Occipital lobe (tissue), 3 donors: ENCODE measurements at places on chromosomes 5 and 9. TPM values are rescaled to one million over a fixed set of nuclear protein-coding genes. Genes with fewer than 3 reads are reported as not detected.

Gene SYNPO
- 5.8 TPM for total RNA-seq

GRCh38 chr9:131347376-131348020 is 46.4 kb upstream of the PRRC2B start:
- DNase-seq: no peak

Gene NXNL2
- 0.78 TPM for total RNA-seq

- DNase-seq: no peak
Measured at GRCh38 chr5:122346897-122347581, 35.0 kb downstream of the SNCAIP start.

DNA sequence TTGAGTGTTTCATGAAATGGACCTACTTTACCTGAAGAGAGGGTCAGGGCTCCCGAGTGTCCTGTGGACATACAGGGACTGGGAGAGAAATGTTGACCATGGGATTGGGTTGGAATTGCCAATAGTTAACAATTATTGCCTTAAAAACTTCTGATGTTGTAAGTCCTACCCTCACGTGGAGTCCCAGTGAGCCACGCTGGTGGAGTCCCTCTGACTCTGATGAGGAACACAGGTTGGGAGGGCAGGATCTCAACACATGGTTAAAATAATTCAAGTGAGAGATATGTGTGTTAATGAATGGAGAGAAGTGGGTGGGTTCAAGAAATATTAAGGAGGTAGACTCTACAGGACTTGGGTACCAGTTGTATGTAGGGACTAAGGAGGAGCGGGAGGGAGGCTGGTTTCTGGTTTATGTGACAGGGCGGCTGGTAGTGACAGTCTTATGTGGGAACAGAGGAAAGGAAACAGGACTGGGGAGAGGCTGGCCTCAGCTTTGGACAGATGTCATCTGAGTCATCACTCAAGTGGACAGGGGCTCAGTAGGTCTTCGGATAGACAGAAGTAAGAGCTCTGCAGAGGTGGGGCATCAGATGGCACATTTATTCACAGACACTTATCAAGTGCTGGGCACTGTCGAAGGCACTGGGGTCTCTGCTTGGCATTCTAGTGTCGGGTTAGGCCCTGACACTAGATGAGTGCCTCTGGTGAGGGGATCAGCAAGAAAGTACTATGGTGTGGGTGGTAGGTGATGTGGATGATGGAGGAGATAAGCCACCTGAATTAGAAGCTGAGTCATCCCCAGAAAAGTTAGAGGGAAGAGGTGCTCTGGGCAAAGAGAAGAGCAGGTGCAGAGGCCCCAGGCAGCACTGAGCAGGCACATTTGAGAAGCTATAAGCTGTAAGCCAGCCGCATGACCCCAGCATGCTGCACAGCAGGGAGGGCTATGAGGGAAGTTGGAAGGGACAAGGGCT is 27.2 kb downstream of the MAML1 start:
- no peak for DNase-seq

Gene IL5
- total RNA-seq: not detected

DNA sequence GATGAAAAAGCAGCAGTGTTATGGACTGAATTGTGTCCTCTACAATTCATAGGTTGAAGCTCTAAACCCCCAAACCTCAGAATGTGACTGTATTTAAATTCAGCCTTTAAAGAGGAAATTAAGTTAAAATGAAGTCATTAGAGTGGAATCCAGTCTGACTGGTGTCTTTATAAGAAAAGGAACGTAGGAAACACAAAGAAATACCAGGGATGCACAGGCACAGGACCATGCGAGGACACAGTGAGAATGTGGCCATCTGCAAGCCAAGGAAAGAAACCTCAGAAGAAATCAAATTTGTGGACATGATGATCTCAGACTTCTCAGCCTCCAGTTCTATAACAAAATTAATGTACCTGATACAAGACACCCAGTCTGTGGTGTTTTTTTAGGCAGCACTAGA is 971.2 kb upstream of the CDH9 start:
- DNase-seq: no peak

DNA sequence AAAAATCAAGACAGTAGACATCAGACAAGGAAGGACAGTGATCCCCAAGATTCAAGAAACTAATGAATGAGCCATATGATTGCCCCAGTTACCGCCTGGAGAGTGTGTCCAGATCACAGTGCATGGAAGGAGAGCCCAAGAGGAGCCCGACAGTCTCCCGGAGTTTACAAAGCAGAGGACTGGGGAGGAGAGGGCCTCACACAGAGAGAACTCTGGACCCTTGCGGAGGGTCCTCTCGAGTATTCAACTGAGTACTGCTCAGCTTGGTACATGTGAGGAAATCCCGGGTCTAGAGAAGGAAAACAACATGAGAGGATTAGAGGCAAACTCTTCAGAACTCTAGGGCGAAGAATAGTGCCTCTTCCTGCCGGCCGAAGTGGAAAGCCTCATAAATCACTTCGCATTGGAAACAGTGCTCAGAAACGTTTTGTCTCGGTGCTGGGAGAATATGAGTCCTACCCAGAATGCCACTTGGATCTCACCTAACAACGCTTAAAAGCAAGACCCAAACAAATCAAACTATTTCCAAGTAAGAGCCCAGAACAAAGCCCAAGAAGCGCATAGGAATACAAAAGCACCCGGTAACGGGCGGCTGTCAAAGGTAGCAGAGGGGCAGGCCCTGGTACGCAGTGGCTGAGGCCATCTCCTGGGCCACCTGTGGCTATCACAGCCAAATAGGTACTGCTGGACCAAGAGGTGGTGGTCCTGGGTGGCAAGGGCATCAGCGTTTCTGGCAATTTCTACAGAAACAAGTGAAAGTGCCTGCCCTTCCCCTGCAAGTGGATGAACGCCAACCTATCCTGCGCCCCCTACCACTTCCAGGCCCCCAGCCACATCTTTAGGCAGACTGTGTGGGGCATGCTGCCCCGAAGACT is 36.0 kb downstream of the FAM78A start:
- DNase-seq: no peak

Gene CCNB1
- 25.0 TPM for total RNA-seq

GRCh38 chr9:38488156-38488698 is 64.0 kb upstream of the IGFBPL1 start:
- no peak for DNase-seq

- no peak for DNase-seq
Measured at GRCh38 chr9:123175854-123176629, 92.3 kb downstream of the STRBP start.

GRCh38 chr9:12351293-12352044 is 341.7 kb upstream of the TYRP1 start:
- DNase-seq: no peak

GRCh38 chr9:4850603-4851310 is 58.0 kb downstream of the RCL1 start:
- DNase-seq: no peak

DNA sequence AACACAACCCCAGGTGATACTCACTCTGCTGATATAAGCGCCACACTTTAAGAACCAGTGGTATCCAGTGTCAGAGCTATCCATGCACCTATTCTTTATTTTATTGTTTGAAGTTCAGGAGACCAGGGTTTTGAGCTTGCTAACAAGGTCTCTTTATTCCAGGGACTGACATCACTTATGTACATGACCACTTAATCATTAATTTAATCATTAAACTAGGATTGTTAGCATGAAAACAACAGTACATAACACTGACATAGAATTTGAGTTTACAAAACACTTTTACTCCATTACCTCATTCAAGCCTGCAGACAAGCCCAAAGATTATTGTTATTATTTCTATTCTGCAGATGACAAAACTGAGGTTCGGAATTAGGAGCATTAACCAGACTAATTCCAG is 151.4 kb upstream of the IQGAP2 start:
- no peak for DNase-seq

Gene SPINK5
- not detected for total RNA-seq

Gene PPIC
- total RNA-seq: 3.1 TPM

Gene HK3
- total RNA-seq: 0.31 TPM

Gene BTNL3
- total RNA-seq: not detected

GRCh38 chr5:96625365-96625764 is 36.8 kb upstream of the CAST start:
- no peak for DNase-seq

DNA sequence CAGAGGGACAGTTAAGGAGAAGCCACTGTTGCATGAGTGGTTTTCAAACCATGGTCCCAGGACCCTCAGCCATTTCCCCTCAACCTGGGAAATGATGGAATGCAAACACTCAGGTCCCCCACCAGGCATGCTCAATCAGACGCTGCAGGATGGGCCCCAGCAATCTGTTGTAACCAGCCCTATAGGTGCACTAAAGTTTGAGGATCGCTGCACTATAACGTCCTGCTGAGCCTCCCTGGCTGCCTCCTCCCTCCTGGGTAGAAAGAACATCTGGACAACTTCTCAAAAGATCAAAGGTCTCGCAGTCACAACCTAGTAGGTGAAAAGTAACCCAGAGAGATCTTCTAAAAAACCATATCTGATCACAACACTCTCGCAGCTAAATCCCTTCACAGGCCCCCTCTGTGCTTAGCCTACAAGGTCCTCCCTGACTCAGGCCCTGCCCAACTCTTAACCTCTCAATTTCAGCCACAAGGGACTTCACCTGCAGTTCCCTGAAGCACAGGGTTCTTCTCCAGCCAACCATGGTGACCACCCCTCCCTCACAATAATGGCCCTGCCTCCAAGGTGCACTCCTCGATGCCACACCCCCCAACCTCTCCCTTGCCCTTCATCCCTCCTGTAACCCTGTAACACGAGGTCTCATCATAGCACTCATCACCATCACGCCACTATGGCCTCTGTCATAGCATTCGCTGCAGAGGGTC is 3.5 kb downstream of the SHB start:
- no peak for DNase-seq

Gene LECT2
- not detected for total RNA-seq

DNA sequence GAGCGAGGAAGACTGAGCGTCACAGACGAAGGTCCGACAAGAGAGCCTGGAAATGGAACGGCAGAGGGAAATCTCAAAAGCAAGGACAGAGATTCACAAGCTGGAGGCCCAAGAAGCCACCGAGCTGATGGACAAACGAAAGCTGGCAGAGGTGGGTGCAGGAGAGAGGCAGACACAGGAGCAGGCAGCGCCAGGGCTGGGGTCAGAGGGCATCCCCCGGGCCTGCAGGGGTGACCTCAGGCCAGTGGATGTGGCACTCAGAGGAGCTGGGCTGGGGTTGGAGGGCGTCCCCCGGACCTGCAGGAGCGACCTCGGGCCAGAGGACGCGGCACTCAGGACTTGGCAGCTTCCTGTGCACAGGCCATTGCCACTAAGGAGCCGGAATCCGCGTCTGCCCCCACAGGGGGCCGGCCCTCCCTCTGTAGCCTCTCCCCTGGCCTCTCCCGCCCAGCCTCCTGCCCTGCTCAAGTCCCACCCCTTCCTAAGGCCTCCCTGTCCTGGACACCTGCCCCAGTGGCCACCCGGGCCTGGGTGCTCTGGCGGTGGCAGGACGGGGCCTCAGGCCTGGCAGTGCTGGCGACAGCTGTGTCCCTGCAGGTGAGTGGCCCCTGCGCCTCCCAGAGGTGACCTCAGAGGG is 40.4 kb downstream of the EXD3 start:
- no peak for DNase-seq

Gene PRDM9
- total RNA-seq: not detected

GRCh38 chr9:4508246-4508906 is 18.1 kb downstream of the SLC1A1 start:
- no peak for DNase-seq

Gene PDLIM4
- 3.1 TPM for total RNA-seq

DNA sequence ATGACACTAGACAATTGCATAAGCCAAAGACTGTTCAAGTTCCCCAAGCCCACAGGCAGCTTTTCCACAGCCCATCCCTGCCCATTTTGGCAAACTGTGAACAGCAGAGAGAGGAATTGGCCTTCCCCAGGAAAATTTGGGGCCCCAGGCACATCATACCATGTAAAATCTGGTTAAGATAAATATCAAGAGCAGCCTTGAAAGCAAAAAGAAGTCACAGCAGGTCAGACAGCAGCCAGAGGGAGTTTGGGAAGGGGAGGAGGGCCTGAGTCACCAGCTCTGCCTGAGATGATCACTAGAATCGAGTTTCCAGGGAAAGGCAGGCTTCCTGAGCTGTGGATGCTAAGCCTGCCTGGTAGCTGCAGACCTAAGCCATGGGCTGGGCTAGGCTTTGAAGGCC is 179.2 kb downstream of the RFK start:
- no peak for DNase-seq

Gene DMRTA1
- 0.62 TPM for total RNA-seq

DNA sequence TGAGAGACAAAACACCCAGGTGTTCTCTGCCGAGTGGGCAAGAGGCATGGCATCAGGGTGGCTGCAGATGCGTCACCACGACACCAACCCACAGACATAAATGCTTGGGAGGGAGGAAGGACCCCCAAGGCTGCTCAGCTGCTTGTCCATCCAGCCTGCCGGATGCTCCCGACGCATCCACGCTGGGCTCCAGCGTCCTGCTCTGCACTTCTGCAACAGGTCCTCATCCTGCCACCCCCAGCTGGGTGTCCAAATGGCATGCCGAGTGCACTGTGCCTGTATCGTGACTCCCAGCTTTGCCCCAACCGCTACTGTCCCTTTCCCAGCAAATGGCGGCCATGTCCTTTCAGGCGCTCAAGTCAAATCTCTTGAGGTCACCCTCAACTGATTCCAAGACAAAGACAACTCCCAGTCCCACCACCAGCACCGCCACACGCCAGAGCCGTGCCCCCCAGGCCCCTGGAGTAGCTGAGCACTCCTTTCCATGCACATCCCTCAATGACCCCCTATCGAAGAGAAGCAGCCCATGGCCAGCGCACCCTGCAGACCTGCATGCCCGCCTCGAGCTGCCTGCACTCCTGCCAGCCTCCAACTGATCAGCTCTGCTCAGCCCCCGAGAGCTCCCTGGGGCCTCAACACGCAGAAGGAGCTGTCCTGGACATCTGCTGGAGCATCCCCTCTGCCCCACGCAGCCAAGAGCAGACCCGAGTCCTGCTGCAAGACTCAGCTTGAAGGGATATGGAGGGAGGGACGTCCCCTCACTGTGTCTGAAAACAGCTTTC is 116.7 kb downstream of the ROR2 start:
- no peak for DNase-seq

DNA sequence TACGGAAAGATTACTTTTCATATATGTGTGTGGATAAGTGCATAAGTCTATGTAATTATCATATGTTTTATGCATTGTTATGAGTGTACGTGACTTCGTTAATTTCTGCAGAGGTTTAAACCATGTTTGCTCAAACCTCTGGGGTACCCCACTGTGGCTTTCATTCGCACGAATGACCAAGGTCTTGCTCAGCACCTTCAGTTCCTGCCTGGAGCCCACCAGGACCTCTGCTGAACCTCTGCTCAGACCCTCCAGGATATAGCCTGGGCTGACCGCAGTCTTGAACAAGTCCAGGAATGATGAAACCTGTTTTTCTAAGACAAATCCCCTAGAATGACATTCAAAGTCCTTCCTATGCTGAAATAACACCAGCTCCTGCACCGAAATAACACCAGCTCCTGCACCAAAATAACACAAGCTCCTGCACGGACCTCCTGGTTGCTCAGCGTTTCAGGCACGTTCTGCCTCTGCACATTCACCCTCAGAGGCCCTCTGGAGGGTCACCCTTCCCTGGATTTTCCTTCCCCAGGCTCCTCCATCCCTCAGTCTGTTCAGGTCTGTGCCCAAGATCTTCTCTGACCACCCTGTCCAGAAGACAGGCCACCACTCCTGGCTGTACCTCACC is 99.7 kb upstream of the BOD1 start:
- DNase-seq: no peak
